ENCODE measurements at places on chromosomes 13 and 19.

DNA sequence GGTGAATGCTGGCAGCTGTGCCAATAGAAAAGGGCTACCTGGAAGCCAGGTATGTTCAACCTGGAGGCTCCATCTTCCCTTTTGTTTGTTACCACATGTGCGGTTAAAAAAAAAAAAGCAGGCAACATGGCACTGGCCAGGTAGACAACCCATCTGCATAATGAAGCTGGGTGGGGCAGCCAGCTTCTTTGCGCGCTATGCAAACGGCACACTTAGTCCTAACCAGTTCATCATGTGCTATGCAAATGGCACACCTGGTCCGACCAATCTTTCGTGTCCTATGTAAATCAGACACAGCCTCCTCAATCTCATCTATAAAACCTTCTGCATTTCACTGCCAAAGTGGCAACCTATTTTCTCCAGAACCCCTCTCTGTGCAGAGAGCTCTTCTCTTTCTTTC lies 11.3 kb upstream of the IGSF23 start:
- DNase-seq: no peak

- DNase-seq: no peak
Measured at GRCh38 chr13:26664876-26665275, 95.7 kb downstream of the GPR12 start.

- no peak for DNase-seq
Measured at GRCh38 chr13:100825557-100825956, 151.0 kb upstream of the TMTC4 start.

GRCh38 chr19:35673121-35673804 lies 6.9 kb downstream of the UPK1A start:
- DNase-seq: peak; percentile 33
